ENCODE measurements at places on chromosomes 16 and 17.

- DNase-seq = no peak
Observed at GRCh38 chr17:6670571-6670970, 19.0 kb downstream of the C17orf100 start.

- DNase-seq = no peak
Observed at GRCh38 chr16:64589836-64590235, 532.0 kb downstream of the CDH11 start.

GRCh38 chr16:2811703-2812471 lies 5.2 kb upstream of the PRSS21 start:
- no peak for DNase-seq

- DNase-seq = peak; percentile 10
Observed at GRCh38 chr16:75379911-75380847, 53.1 kb downstream of the CFDP1 start.

GRCh38 chr17:27816946-27817345 lies 16.6 kb upstream of the NOS2 start:
- DNase-seq = no peak

DNA sequence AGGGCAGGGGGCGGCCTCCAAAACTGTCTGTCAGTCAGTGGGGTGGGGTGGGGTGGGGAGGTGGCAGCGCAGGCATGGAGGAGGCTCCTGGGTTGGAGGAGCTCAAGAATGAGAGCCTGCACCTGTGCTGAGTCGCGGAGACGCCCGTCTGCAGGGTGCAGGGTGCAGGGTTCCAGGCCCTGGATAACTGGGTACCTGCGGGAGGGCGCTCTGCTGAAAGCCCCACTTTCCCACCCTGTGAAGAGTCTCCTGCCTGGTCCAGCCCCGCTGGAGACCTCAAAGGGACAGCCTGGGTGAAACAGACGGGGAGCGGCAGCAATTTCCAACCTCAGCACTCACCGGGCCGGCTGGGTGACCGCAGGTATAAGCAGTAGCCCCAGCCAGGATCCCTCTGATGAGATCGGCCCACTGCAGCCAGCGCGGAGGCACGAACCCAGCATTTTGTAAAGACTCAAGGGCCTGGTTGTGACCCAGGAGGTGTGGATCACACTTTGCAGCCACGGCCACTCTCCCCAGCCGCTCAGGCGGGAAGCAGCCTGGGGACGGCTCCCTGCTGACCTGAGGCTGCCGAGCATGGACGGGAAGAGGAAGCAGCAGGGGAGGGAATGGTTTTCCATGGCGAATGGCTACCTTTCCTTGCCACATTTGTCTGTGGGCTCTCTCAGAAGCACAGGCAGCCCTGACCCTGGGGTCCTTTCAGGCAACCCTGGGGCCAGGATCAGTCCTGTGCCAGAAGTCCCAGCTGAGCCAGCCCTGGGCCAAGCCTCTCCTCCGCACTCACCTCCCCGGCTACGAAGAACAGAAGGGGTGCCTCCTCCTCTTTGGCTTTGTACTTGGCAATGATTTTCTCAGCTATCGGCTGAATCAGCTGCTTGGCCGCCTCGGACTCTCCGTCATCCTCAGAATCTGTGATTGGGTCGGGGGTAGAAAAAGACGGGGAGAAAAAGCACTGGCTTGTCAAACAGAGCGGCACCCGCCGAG lies 21.0 kb downstream of the MRM3 start:
- no peak for DNase-seq

DNA sequence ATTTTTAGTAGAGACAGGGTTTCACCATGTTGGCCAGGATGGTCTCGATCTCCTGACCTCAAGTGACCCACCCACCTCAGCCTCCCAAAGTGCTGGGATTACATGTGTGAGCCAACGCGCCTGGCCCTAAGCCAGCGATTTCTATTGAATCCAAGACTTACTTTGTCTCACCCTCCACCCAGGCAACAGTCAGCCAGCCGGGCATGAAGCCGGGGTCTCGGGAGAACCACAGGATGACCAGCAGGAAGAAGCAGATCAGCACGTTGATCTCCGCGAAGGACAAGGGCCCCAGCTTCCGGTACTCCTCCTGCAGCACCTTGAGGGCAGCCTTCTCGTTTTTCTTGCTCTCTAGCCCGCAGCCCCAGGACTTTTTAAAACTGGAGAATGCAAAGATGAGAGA lies 17.6 kb downstream of the SLC13A5 start:
- no peak for DNase-seq

DNA sequence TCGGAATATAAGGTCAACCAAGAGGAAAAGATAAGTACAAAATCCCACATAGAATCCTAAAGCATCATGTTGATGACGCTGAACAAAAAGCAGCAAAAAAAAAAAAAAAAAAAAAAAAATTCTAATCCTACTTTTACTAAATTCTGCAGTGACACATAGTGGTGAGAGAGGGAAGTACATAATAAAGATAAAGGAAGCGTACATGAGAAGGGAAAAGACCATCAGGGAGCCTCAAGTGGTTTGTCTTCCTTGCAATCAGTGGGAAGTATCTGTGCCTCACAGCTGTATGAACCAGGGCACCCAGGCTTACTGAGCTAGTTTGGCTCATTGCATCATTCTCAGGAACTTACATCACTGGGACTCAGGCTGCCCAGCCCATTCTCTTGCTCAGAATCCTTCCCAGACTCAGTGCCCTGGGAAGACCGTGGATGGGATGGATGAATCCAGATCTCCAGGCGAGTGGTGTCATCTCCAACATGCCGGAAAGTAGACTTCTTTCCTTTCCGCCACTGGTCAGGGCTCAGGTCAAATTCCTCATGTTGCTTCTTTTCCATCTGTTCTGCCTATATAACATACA lies 21.2 kb downstream of the SMG6 start:
- no peak for DNase-seq

GRCh38 chr16:9061358-9061813 lies 30.1 kb upstream of the HAPSTR1 start:
- DNase-seq = no peak

DNA sequence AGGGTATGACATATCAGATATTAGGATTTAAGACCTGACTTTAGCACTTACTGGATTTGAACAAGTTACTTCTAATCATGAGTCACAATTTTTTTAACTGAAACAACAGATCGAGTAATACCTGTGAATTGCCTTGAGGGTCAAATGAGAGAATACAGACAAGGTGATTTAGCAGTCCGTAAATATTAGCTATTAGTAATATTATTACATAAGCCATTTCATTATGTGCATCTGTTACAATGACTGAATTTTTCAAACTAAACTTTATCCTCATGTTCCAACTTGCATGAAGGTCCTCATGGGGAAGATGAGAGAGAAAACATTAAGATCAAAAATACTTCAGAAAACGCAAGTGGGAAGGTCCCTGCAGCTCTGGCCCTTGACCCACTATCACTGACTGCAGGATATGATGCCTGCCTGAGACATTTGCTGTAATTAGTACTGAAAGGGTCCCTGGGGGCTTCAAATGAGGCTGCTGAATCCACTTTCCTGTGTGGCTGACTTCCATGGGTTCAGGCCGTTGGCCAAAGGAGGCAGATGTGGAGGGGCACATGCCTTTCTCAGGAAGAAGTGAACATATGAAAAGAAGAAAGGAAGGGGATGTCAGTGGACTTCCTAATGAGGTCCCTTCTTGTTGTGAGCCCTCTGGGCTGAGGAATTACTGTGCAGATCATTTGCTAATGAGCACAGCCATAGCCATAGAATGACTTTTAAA lies 441.7 kb downstream of the CDH11 start:
- DNase-seq = no peak

GRCh38 chr17:42783062-42783790 lies 2.8 kb downstream of the WNK4 start:
- no peak for DNase-seq

- DNase-seq = no peak
Observed at GRCh38 chr16:67716097-67716496, 3.0 kb downstream of the GFOD2 start.

DNA sequence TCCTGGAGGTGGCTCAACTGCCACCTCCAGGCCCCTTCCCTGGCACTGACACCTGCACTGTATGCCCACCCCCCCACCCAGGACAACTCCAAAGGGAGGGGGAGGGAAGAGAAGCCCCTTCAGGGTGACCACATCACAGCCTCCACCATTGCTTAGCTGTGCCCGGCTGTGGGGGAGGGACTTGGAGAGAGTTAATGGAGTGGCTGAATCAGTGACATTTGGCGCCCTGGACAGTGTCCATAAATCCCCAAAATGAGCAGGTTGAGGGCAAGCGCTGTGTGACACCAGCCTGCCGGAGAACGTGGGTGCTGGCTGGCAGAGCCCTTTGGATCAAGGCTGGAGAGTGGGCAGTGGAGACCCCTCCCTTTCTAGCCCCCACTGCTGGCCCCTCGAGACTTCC lies 883 bp downstream of the USH1G start:
- no peak for DNase-seq

DNA sequence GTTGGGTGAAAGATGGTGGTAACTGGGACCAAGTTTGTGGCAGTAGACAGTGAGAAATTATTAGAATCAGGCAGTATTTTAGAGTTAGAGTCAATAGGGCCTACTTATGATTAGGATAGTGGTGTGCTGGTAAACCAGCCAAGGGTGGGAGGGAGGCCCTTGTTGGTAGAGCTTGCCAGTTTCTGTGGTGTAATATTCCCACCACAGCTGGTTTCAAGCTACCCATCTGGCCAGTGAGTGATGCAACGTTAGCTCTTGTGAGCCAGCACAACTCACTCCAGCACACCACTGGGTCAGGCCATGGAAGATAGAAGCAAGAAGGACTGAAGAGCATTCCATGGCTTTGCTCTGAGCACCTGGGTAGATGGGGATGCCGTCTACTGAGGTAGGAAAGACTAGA lies 34.9 kb downstream of the GNAO1 start:
- no peak for DNase-seq

DNA sequence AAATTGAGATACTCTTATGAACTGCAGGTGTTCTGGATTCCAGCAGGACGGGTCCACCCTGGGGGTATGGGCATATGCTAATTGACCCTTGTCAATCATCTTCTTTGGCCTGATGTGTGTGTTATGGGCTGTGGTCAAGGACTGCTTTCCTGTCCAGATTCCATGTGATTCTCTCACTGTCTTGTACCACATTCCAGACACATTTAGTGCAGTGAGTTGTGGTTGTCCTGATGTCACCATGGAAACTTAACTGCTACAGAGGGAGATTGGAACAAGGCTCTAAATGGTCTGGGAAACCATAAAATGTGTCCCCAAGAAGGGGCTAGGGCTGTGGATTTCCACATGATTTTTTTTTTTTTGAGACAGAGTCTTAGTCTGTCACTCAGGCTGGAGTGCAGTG lies 367.4 kb downstream of the UTP18 start:
- DNase-seq = no peak

GRCh38 chr17:9038380-9038779 lies 17.1 kb downstream of the NTN1 start:
- DNase-seq = no peak

- DNase-seq = no peak
Observed at GRCh38 chr17:73568934-73569333, 75.3 kb downstream of the SDK2 start.

GRCh38 chr17:21815352-21816063 lies 123.2 kb downstream of the KCNJ18 start:
- no peak for DNase-seq

DNA sequence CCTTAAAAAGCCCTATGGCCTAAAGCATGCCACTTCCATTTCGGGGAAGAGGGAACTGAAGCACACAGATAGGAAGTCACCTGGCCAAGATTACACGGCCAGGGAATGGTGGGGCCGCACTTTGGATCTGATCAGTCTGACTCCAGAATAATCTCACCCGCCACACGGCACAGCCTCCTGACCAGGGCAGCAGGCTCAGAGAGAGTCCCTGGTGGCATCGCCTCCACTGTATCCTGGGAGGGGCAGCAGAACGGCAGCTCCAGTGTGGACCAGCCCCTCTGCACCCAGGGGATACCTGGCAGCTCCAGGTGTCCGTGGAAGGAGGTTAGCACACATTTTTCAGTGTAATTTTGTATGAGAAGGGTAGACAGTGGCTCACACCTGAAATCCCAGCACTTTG lies 35.5 kb downstream of the VAC14 start:
- DNase-seq = no peak

- no peak for DNase-seq
Observed at GRCh38 chr17:81573794-81574642, 21.9 kb upstream of the FAAP100 start.

DNA sequence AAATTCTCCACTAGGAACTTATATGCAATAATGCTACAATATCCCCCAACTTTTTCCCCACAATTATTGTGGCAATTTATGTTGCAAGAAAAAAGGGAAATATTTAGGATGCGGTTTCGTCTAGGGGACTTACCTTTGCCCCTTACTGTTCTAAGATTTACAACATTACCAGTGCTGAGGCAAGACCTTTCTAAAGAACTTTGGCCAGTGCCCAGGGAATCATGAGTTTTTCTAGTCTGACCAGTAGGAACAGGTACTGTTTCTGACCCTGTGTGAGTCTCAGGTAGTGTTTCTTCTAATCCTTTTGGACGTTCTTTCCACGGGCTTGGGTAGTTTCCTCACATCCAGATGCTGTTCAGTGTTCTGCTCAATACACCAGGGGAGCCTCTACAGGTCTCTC lies 373.7 kb downstream of the HAPSTR1 start:
- DNase-seq = no peak

GRCh38 chr17:64574646-64575045 lies 67.9 kb downstream of the CEP95 start:
- DNase-seq = no peak

- no peak for DNase-seq
Observed at GRCh38 chr16:2664574-2664982, 17.7 kb upstream of the KCTD5 start.

DNA sequence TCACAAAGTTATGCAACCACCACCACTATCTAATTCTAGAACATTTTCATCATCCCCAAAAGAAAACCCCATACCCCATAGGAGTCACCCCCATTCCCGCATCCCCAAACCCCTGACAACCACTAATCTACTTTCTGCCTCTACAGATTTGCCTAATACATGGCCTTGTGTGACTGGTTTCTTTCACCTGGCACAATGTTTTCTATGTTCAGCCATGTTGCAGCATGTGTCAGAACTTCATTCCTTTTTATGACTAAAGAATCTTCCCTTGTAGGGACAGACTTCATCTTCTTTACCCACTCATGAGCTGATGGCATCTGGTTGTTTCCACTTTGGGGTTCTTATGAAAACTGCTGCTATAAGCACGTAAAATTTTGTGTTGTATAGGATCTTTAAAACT lies 34.6 kb downstream of the CYTH1 start:
- DNase-seq = no peak

DNA sequence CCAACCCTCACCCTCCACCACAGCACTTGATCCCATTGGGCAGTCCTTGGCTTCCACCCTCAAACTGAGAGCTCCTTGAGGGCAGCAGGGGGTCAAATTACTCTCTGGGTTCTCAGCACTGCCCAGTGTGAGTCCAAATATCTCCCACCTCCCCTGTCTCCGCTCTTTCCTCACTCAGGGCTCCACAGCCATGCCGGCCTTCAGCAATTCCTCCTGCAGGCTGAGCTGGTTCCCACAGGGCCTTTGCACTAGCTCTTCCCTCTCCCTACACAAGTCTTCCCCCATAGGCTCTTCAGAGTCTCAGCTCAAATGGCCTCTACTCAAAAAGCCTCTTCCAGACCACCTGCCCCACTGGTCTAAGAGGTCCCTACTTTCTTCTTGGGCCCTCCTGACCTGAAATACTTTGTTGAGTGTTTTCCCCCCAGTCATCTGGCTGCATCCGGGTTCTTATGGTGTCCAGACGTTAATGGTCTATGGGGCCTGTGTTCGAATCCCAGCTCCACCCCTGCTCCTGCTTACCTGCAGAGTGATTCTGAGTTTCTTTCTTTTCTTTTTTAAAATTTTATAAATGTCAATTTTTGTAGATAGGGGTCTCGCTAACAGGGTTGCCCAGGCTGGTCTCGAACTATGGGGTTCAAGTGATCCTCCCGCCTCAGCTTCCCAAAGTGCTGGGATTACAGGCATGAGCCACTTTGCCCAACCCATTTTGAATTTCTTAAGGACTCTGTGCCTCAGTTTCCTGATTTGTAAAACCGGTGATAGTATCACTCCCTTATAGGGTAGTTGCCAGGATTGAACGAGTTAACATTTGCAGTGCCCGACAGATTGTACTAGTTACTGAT lies 973 bp upstream of the IL4R start:
- no peak for DNase-seq
